SK-N-DZ (cell line): ENCODE measurements at places on chromosomes 11 and 22.

GRCh38 chr11:78883506-78883905 is 308.8 kb upstream of the NARS2 start:
- no peak for DNase-seq

DNA sequence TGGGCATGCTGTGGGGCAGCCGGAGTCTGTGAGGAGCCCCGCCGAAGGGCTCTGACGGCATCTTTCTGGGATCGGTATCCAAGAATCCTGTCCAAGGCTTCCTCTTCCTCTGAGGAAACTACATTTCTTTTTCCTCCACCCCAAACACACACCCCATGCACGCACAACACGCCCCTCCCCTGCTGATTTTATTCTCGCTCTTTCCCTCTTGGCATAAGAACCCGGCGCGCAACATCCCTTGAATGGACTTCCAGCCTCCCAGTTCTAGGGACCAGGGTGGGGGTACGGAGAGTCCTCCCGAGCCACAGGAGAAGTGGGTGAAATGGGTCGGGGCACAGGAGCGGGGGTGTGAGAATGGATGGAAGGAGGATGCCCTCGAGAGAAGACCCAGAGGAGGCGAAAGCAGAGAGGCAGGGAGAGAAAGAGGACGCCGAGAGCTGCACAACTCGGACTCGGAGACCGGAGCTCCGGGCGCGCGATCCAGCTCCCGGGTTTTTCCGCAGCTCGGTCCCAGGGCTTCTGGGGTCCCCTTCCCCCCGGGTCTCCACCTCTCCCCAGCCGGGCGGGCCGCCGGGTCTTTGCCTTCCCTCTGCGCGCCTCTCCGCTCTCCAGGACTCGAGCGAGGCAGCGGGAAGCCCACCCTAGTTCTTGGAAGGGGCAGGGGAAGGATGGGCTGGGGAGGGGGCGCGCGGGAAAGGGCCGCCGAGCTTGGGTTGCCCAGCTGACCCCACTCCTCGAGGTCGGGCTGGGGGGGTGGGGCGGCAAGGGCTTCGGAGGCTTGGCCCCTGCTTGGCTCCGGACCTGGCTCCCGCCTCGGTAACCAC is 1.5 kb upstream of the LARGE1 start:
- DNase-seq = peak; percentile 85

DNA sequence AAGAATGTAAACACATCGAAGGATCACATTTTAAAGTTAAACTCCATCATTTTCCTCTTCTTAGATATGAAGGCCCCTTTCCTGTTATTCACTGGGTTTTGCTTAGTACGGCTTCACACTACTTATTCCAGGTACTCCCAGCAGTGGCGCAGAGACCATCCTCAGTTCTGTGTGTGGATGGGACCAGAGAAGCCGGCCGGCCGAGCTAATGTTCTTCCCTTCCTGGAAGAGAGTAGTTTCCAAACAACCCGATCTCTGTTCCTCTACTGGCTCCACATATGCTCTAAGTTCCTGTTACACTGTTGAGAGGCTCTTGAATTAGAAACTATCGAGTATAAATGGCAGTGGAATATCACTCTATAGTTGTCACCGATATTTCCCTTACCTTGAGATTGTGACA is 684 bp upstream of the NFRKB start:
- DNase-seq = peak; percentile 0

DNA sequence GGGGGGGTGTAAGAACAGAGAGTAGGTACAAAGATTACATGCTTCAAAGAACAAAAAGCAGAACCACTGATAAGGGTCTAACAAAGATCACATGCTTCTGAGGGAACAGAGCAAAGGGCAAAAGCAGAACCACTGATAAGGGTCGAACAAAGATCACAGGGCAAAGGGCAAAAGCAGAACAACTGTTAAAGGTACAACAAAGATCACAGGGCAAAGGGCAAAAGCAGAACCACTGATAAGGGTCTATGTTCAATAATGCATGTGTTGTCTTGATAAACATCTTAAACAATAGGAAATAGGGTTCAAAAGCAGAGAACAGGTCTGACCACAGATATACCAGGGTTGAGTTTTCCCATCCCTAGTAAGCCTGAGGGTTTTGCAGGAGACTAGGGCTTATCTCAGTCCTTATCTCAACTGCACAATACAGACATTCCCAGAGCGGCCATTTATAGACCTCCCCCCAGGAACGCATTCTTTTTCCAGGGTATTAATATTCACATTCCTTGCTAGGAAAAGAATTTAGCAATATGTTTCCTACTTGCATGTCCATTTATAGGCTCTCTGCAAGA is 81.9 kb upstream of the PGR start:
- no peak for DNase-seq

- no peak for DNase-seq
These were observed 604 bp upstream of the GANAB start for GRCh38 chr11:62646825-62647608.

DNA sequence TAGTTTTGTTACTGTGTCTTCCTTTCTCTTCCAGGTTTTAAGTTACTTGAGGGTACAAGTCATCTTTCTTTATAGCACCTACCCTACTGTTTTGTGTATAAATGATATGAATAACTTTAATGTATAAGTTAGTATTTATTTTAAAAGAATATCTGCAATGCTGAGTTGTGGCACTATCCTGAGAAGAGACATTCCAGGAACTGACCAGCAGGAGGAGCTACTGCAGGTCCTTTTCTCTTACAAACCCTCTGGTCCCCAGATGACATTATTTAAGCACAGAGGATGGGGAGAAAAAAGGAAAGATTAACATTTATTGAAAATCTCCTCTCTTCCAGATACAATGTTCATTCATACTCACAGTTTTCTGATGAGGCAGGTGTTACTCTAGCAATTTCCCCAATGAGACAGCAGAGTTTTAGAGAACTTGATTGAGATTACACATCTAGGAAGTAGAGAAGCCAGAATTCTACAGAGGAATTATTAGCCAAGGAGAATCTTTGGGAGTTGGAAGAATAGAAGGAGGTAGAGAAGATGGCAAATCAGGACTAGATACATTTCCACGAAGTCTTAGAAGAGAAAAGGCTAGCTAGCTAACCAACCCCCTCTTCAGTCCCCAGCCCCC is 541.2 kb upstream of the API5 start:
- peak; percentile 49 for DNase-seq

DNA sequence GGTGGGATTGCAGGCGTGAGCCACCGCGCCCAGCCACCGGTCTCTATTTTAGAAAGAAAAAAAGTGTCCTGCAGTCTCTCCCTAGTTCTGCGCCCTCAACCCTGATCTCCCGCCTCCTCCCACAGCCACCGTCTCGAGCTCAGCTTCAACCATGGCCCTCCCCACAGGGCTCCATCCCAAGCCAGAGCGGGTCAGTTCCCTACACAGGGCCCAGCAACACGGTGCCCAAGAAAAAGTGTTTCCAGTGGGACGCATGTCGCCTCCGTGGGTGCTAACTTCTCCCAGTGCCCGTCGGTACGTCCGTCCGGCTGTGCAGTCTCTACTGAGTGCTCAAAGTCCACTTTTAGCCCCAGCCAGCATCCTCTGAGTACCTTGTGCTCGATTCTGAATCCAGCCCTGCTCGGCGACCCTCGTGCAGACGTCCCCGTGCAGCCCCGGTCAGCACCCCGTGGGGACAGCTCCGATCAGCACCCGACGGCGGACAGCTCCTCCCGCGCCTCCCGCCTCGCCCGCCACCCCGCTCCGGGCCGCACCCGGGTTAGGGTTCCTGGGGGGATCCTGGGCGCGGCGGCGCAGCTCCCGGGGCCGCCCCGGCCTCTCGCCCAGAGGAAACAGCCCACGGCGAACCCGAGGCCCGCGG is 657 bp upstream of the MAPK8IP2 start:
- DNase-seq = no peak

DNA sequence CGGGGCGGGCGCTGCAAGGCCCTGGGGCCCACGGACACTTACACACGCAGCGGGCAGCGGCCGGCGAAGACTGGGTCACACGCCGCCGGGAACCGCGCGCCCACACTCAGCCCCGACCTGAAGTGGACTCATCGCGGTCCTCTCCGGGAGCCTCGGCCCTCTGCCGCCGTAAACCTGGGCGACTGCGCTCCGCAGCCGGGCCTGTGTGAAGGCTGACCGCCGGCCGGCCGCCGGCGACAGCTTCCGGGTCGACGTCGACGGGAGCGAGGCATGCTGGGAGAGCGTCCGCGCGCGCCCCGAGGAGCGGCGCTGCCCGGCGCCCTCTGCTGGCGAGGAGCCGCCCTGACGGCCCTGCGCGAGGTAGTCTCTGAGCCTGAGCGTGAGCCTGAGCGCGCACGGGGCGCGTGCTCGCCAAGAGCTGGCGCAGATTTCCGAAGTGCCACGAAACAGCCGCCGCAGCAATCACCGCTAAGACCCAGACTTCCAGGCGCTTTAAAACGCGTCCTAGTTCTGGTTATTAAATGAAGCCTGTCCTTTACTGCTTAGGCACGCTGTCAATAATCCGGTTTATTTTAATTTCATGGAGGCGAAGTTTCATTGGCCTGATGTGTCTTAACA is at the start of gene SNX19:
SNX19 (minus strand) TSS at position 242 of the 618 bp plus-strand sequence. CDS start 540 bp downstream, outside the sequence.
- peak; percentile 71 for DNase-seq

DNA sequence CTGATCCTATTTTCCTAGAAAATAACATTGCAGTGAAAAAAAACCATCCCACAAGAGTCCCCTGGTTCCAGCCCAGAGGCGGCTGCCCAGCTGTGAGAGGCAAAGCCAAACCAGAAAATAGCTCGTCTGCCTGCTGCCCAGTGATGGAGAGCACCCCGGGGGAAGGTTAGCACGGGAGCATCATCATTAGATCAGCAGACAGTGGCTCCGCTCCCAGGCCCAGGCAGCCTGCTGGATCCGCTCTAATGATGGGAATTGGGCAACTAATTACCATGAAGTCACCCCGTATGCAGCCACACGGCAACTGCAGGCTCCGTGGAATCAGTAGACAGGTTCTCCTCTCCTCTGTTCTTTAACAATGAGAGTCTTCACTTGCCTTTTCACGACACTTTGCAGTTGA is 17.1 kb upstream of the B3GAT1 start:
- DNase-seq = no peak

GRCh38 chr22:32539631-32540421 is 65.2 kb downstream of the FBXO7 start:
- DNase-seq = peak; percentile 95

DNA sequence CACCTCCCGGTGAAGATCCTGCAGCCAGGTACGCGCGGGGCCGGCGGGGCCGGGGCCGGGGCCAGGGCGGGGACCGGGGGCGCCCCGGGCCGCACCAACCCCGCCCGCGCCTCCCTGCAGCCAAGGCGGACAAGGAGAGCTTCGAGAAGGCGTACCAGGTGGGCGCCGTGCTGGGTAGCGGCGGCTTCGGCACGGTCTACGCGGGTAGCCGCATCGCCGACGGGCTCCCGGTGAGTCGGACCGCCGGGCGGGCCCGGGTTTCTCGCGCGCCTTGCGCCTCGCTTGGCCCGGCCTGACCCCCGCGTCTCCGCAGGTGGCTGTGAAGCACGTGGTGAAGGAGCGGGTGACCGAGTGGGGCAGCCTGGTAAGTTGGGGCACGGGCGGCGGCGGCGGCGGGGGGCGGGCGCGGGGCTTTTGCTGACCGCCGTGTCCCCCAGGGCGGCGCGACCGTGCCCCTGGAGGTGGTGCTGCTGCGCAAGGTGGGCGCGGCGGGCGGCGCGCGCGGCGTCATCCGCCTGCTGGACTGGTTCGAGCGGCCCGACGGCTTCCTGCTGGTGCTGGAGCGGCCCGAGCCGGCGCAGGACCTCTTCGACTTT is 531 bp downstream of the PIM3 start:
- no peak for DNase-seq

DNA sequence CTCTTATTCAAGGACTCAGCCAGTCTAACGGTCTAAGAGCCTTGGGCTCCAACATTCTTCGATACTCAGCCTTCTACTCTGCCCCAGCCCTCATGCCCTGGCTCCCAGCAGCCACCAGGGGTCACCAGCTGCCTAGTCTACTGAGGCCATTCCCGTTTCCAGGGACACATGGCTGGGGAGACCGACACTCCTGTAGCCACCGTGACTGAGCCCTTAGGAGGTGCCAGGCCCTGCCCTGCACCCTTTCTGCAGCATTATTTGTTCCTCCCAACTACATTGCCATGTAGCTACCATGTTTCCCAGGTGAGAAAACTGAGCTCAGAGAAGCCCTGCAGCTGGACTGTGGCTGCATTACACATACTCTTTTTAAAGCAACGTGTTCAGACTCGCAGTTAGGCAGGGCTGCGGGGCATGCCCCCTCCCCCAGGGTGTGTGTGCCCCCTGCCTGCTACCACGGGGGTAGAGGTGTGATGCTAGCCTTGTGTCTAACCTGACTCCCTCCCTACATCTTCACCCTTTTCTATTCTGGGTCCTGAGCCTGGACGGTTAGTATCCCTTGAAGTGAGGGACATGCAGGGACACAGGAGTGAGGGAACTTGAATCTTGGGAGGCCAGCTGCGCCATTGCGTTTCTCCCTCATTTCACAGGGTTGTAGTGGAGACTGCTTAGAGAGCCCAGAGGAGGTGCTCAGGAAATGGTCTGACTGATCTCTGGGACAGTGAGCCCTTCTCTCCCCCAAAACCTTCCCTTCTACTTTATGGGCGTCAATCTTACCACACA is 17.5 kb downstream of the ATG16L2 start:
- peak; percentile 79 for DNase-seq

DNA sequence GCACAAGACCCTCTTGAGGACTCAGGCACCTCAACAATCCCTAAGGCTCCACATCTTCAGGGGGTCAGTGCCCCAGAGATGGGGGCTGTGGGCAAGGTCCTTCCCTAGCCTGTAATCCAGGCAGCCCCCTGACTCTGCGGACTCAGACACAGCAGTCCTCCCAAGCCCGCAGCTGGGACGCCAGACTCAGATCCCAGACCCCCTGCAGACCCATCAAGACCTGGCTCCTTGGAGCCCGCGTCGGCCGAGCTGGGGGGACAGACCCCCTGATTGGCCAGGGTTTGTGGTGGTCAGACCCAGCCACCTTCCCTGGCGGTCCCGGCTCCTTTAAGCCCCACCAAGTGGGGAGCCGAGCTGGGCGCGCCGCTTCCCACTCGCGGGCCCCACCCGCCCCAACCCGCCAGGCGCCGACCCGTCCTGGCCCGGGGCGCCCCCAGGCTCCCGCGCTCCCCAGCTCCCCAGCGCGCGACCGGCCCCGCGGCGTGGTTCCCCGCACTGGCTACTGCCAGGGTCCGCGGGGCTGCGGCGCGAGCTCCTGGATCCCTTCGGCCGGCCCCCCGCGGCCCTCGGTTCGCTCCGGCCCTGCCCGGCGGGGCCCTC is 458 bp downstream of the OSBPL5 start:
- DNase-seq = no peak
